ENCODE measurements at places on chromosomes 7 and 10.
A peak's percentile ranks its signal among the peaks of the same experiment; 100 is the strongest.

GRCh38 chr10:79505829-79506228 is 6.5 kb upstream of the EIF5AL1 start:
- no peak for DNase-seq

GRCh38 chr10:107480781-107481180 is 316.3 kb upstream of the SORCS1 start:
- no peak for DNase-seq

DNA sequence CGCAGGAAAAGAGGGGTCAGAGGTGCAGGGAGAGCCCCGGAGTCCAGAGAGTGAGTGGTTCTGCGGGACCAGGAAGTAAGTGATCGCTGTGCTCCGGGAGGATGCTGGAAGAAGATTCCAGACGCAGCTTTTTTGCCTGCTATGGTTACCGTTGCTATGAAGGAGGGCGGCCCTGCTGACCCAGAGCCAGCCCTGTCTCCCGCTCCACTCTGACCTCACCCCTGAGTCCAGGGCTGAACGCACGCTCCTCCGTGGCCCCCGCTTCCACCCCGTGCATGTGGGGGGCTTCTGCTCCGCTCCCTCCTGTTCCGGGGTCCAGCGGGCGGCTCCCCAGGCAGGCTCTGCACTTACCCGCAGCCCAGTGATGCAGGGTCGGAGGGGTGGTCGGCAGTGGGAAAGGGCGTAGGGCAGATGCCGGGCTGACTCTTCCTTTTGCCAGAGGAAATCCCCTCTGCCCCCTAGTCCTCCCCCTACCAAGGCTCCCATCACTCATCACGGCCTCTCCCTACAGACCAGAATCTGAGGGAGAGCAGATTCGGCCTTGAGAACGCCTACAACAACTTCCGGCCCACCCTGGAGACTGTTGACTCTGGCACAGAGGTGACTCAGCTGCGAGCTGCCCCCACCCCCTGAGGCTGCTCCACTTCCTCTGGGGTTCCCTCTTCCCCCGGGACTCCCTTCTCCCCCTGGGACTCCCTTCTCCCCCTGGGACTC is 2.7 kb upstream of the MUC17 start:
- DNase-seq, result peak; percentile 78

DNA sequence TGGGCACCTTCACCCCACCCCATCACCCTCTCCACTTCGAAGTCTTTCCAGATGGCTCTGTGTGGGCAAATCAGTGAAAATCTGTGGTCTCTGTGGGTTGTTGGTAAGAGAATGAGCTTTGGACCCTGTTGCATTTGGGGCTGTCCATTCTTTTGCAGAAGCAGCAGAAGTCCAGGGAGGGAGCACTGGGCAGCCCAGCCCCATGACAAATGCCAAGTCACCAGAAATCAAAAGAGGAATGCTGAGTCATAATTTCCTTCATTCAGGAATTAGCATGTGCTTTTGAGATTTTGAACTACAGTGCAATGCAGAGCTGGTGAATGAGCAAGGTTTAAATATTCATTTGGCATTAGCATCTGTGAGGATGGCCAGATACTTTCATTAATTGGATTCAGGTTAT is 556.2 kb downstream of the LRMDA start:
- no peak for DNase-seq

DNA sequence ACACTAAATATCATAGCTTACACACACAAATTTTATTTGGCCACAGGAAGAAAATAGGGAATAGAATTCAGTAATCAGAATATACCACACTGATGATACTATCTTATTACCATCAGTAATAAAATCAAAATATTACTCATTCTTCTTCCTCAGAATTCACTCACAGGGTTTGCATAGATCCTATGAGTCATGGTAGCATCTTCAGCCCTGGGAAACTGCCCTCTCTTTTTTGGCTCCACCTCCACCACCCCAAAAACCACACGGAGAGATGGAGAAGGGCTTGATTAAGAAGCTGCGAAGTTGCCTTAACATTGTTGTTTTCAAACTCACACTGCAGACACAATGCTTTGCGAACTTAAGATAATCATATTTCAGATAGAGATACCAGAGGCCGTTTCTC is 154.1 kb upstream of the AHR start:
- peak; percentile 75 for DNase-seq

DNA sequence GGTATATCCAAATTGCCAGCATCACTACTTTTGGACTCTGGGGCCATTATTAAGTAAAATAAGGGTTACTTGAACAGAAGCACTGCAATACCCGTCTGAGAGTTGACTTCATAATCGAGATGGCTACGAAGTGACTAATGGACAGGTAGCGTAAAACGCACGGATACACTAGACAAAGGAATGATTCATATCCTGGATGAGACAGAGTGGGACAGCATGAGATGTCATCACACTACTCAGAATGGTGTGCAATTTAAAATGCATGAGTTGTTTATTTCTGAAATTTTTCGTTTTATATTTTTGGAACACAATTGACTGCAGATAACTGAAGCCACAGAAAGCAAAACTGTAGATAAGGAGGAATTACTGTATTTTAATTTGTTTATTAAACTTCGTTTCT is 421.5 kb upstream of the LRGUK start:
- DNase-seq, result no peak

DNA sequence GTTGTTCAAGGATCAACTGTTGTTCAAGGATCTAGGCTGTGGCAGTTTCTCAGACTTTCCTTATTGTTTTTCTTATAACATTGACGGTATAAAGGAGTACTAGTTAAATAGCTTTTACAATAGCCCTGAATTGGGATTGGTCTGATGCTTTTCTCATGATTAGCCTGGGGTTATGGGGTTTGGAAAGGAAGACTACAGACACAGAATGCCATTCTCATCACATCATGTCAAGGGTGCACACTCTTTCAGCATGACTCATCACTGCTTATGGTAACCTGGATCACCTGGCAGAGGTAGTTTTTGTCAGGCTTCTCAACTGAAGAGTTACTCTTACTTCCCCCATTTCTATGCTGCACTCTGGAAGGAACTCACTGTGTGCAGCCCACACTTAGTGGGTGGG is 194.2 kb upstream of the NPSR1 start:
- DNase-seq, result no peak

GRCh38 chr7:81768951-81769778 is 682 bp downstream of the HGF start:
- no peak for DNase-seq

DNA sequence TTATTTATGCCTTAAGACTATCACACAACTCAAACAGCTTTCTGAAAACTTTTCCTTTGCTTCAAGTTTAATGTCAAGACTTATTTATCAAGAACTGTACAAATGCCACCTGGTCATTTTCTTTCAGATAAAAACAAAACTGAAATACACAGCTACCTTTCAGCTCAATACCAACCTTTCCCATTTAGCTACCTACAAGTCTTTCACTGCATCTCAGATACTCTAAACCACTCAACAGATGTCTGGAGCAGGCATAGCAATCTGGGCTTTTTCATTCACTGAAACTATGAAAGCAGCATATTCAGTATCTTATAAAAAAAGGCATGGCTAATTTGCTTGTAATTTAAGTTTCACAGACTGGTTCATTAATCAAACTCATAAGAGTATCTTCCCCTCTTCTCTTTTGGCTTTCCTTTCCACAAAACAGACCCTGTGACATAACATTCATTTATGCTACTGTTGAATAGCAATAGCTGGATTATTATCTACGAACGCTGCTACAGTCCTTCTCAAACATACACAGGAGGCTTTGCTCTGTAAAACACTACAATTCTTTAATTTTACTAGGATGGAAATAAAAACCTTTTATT is 8.2 kb downstream of the TRA2A start:
- DNase-seq, result no peak

Data from activated CD4-positive, alpha-beta T cell treated with anti-CD3 and anti-CD28 coated beads for 48 hours (primary cell).